Activated CD4-positive, alpha-beta T cell treated with anti-CD3 and anti-CD28 coated beads for 1 hour (primary cell): ENCODE measurements at places on chromosomes 16 and 17.
A peak's percentile ranks its signal among the peaks of the same experiment; 100 is the strongest.

- DNase-seq: no peak
These were observed 10.1 kb downstream of the LITAF start for GRCh38 chr16:11576427-11577289.

DNA sequence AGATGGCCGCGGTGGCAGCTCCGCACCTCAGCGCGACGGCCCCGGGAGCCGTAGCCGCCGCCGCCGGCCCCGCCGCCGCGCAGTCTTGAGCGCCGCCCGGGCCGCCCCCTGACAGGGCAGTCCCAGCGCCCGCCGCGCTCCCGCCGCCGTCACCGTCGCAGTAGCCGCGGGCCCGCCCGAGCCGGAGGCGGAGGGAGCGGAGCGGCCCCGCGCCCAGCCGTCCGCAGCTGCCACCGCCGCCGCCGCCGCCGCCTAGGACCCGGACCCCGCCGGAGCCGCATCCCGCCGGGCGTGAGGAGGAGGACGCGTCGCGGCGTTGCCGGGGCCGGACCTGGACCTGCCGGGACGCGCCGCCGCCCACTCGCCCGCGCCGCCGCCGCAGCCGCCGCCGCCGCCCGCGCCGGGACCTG is 218 bp downstream of the TNRC6C start:
- DNase-seq: no peak

DNA sequence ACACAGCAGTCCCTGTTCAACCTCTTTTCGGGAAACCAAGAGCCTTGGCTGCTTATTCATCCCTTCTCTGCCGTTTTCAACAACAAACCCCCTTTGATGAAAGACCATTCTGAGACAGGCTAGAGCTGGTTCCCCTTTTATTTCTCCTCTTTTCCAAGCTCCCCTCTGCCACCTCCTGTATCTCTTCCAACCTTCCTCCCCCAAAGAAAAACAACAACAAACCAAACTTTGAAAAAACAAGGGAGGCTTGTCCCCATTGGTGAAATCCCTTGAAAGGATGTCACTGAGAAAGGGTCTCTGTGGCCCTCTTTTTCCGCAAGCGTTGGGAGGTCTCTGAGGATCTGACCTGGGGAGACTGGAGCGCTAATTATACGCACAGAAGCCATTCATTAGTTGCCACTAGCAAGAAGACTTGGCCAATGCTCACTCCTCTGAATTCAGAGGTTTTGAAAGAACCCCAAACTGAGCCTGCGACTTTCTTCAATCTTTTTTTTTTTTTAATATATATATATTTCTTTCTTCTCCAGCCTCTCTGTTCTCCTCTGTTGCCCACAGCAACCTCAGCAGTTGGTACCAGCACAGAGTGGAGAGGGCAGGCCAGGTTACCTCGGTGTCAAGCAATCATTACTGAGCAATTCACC is 101.4 kb downstream of the PITPNC1 start:
- DNase-seq: no peak

DNA sequence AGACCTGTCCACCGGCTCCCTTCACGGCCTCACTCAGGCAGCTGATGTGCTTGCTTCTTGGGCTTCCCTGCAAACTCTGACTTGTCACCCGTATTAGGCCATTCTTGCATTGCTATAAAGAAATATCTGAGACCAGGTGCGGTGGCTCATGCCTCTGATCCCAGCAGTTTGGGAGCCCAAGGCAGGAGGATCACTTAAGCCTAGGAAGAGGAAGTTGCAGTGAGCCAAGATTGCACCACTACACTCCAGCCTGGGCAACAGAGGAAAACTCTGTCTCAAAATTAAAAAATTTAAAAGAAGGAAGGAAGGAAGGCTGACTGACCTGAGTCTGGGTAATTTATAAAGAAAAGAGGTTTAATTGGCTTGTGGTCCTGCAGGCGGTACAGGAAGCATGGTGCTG is 17.0 kb downstream of the SOST start:
- no peak for DNase-seq

DNA sequence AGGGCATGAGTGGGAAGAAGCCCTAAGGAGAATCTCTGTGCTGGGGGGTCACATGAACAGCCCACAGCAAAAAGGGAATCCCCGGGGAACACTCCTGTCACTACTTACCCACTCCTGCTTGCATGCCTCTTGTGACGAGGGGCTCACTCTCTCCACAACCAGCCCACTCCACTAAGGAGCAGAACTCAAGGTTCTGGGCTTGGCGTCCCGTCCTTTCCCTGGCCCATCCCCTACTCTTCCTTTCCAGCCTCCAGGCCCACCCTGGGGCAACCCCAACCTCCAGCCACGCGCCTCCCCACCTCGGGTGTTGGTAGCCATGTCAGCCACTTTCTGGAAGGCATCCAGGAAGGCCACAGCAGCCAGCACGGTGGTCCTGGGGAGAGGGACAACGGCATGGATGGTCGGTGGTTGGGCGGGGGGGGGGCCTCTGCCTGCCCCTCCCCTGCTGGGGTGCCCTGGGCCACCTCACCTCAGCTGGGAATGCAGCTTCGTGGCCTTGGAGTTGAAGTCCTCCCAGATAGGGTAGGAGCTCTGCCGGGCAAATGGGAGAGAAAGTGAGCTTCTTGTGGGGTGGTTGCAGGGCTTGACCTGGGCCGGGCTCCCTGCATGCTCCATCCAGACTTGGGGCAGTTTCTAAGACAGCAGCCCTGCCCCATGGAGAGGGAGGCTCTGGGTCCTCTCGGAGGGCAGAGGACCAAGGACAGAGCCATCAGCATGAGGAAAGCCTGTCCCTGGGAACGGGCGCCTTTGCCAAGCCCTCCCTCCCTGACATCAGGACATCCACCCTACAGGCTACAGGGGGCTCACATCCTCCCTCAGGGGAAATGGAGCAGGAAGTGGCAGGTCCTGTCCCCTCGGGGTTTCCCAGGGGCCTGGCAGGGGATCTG is 5.1 kb downstream of the MTSS2 start:
- DNase-seq: no peak

GRCh38 chr17:29240968-29241963 is 5.4 kb upstream of the CRYBA1 start:
- no peak for DNase-seq

GRCh38 chr17:49546546-49547535 is 28.8 kb upstream of the NXPH3 start:
- DNase-seq: no peak

DNA sequence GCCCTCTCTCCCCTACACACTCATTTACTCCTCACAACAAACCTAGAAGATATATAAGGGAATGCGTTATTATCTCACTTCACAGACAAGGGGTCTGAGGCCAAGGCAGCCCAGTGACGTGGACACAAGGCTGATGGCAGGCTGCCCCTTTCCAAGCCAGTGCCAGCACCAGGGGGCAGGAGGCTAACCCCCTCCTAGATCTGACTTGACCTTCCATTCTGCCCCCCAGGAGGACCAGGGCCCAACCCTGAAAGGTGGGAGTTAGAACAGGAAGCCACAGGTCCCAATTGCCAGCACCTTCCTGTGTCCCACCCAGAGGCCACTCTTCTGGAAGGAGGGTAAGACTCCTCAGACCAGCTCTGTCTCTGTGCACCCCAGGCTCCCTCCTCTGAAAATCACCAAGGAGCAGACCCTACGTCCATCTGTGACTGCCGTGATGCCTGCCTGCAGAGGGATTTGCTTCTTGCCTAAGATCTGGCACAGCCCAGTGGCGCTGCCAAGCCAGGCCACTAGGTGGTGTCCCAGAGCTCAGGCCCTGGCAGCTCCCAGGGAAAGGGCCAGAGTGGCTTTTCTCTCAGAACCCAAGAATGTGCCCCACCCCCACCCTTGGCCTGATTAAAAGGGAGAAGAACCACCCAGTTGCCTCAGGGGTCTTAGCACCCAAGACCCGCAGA is 42.4 kb upstream of the MRPS23 start:
- peak; percentile 67 for DNase-seq

DNA sequence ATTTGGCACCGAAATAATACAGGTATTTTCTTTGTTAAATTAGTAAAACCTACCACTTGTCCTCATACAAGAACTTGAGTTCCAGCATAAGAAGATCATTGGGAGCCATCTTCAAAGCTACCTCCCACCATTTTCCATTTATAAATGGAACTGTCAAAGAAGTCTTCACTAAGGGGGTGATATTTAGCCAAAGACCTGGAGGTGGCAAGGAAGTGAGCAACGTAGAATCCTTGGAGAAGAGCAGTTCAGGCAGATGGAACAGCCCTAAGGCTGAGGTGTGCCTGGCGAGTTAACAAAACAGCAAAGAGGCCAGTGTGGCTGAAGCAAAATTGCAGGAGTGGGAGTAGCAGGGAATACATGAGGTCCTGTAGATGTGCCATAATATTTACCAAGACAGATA is 1.8 kb downstream of the KCNJ16 start:
- no peak for DNase-seq

DNA sequence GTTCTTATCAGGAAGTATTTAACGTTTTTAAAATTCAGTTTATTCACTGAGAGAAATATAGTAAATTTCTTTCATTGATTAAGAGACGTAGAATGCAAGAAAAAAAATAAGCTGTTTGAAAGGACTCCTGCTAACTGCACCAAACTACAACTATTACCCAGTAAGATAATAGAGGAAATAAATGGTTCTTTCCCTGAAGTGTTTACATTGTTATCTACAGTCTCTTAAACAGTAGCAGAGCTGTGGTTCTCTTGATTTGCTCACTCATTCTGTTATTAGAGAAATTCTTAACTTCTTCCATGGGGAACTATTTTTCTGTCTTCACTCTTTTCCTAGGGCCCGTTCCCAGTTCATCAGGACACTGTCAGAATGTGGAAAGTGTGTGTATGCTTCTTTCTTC is 973.0 kb downstream of the KCNJ2 start:
- no peak for DNase-seq

GRCh38 chr16:72198021-72198711 is 26.2 kb upstream of the PMFBP1 start:
- DNase-seq: no peak

- no peak for DNase-seq
These were observed 31.1 kb upstream of the CPNE2 start for GRCh38 chr16:57061084-57061905.

- DNase-seq: no peak
These were observed 3.9 kb downstream of the DPEP2 start for GRCh38 chr16:67995423-67995822.

DNA sequence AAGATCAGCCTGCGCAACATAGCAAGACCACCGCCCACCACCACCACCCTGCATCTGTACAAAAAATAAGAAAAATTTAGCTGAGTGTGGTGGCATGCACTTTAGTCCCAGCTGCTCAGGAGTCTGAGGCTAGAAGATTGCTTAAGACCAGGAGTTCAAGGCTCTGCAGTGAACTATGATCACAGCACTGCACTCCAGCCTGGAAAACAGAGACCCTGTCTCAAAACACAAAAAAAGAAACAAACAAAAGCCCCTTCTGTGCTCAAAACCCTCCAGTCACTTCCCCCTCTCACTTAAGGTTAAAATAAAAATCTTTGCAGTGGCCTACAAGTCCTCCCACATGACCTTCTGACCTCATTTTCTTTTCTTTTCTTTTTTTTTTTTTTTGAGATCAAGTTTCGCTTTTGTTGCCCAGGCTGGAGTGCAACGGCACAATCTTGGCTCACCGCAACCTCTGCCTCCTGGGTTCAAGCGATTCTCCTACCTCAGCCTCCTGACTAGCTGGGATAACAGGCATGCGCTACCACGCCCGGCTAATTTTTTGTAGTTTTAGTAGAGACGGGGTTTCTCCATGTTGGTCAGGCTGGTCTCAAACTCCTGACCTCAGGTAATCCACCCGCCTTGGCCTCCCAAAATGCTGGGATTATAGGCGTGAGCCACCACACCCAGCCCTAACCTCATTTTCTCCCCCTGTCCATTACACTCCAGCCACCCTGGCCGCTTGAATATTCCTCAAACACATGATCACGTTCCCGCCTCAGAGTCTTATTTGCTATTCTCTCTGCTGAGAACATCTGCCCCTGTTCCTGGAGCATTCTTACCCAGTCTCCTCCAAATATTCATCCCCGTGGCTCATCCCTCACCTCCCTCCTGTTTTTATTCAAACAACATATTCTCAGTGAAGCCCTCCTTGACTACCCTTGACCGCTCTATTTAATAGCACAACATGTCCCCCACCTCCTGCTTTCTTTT is 126.6 kb upstream of the MED13 start:
- DNase-seq: no peak

DNA sequence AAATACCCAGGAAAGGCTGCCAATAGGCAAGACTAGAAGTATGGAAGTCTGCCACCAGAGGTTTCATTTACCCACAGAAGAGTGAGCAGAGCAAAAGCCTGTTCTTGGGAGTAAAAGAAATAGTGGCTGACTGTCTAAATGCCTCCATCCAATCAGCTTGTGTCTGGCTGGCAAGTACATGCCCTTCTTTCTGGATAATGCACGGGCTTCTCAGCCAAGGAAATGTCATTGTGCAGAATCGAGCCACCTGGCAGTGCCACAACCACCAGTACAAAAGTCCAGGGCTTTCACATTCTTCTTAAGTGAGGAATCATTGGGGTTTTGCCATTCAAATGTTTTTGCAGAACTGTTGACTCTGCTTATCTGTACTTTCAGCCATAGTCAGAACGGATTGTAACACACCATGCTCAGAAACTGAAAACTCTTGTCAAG is 10.1 kb upstream of the ERCC4 start:
- DNase-seq: no peak

GRCh38 chr16:88783391-88784073 is 1.5 kb downstream of the PIEZO1 start:
- no peak for DNase-seq

- DNase-seq: no peak
These were observed 1.6 kb downstream of the SEZ6 start for GRCh38 chr17:29004081-29004692.

DNA sequence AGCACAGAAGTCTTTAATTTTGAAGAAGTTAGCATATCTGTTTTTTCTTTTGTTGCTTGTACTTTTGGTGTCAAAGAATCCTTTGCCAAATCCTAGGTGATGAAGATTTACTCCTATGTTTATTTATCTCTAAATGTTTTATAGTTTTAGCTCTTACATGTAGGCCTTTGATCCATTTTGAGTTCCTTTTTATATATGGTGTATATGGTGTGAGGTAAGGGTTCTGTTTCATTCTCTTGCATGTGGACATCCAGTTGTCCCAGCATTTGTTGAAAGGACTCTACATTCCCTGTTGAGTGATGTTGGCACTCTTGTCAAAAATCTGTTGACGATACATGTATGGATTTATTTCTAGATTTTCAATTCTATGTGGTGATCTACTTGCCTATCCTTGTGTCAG is 62.2 kb downstream of the RNF213 start:
- DNase-seq: no peak

GRCh38 chr17:6823011-6823442 is 8.5 kb downstream of the TEKT1 start:
- no peak for DNase-seq

- no peak for DNase-seq
These were observed 948.7 kb downstream of the KCNJ2 start for GRCh38 chr17:71118039-71118438.

- no peak for DNase-seq
These were observed 226.3 kb downstream of the MSI2 start for GRCh38 chr17:57482657-57483056.

- DNase-seq: no peak
These were observed 12.8 kb downstream of the RSAD1 start for GRCh38 chr17:50491505-50491904.

GRCh38 chr16:50192386-50193050 is 39.4 kb downstream of the TENT4B start:
- DNase-seq: no peak

- DNase-seq: no peak
These were observed 29.4 kb upstream of the NUDT16L1 start for GRCh38 chr16:4663777-4664465.

GRCh38 chr16:89721546-89722391 is 432 bp downstream of the ZNF276 start:
- DNase-seq: peak; percentile 83
